ENCODE measurements at places on chromosomes 1 and 21.

GRCh38 chr1:195948123-195948895 is 659.9 kb downstream of the KCNT2 start:
- no peak for DNase-seq

- no peak for DNase-seq
These were observed 241.7 kb downstream of the USH2A start for GRCh38 chr1:216181590-216181989.

GRCh38 chr1:159825564-159825963 is 1.1 kb upstream of the SLAMF8 start:
- DNase-seq, result no peak

DNA sequence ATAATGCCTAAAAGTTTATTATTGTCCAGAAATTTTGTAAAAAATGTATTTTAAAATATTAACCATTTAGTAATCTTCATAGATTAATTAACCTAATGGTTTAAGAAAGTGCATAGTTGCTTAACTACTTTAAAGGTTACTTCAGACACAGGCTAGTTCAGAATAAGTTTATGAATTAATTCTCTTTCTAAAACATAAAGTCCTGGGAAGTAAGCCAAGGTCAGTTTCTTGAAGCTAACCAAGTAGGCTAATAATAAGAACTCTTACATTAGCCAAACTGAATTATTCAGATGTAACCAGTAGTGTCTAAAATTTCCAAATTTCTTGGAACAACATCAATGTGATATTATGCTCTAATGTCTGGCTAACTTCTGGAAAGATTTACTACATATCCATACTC is 790.4 kb downstream of the NCAM2 start:
- no peak for DNase-seq

- DNase-seq, result peak; percentile 22
These were observed 10.6 kb downstream of the ZZZ3 start for GRCh38 chr1:77671836-77672235.

DNA sequence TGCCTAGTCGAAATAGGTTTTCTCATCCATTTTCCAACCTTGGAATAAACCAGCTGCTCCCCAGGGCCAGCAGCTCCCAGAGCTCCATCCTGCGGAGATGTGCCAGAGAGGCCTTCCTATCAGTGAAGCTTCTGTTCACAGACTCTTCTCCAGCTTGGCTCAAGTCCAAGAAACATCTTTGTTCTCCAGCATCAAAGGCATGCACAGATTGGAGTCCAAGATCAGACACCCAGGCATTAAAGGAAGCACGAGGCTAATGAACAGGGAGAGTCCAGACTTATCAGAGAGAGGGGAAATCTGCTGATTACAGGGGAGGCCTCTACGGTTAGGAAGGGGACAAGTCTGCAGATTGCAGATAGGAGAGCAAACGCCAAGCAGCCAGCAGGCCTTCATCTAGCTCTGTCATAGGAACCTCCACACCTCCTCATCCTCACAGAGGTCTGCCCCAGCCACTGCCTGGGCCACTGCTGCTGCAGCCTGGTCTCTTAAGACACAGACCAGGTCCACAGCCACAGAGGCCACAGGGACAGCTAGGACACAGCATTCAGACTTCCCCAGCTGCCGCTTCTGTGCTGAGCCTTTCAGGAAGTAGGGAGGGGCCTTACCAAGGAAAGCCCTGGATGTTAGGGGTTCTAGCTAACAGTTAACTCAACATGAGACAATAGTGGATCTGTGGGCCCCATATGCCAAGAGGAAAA is 3.4 kb downstream of the PRR9 start:
- no peak for DNase-seq

GRCh38 chr1:26991310-26992116 is 2.0 kb upstream of the TRNP1 start:
- DNase-seq, result peak; percentile 56

- peak; percentile 46 for DNase-seq
These were observed 83.6 kb downstream of the RUNX1 start for GRCh38 chr21:34965200-34966174.

- no peak for DNase-seq
These were observed 9.5 kb downstream of the ETNK2 start for GRCh38 chr1:204142032-204142974.

DNA sequence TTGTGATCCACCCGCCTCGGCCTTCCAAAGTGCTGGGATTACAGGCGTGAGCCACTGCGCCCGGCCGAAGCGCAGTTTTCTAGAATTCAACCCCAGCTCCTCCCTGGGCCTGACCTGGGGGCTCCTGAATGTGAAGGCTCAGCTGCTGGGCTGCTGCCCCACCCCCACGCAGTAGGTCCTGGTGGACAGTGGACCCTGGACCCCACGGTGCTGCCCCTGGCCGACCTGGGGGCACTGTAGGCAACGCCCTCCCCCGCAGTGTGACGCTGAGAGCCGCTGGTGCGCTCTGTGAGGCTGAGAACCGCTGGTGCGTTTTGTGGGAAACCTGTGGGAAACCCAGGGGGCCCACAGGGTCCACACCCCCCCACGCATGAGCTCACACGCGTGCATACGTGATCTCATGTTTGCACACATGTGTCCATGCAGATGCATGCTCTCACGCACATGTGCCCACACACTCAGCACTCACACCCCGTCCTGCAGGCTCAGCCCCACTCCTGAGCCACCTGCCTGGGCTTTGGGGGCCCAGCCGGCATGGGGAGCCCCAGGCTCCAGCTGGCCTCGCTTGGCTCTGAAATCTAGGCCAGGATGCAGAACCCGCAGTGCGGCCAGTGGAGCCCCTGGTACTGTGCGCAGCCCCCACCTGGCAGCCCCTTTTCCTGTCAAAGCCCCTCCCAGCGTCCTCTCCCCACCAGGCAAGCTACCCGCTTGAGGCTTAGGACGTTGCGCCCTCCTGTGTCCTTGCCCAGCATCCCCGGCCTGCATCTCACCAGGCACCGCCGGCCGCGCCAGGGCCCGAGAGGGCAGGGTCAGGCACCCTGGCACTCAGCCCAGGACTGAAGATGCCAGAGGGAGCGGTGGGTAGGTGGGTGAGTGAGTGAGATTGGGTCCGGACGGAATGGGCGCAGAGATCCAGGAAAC is 67.7 kb downstream of the COL18A1 start:
- no peak for DNase-seq

- peak; percentile 37 for DNase-seq
These were observed 3.8 kb upstream of the B3GALT2 start for GRCh38 chr1:193190096-193190744.

- DNase-seq, result no peak
These were observed 411.7 kb downstream of the BRINP3 start for GRCh38 chr1:190066011-190066410.

- no peak for DNase-seq
These were observed 74.9 kb downstream of the FASLG start for GRCh38 chr1:172733815-172734214.

DNA sequence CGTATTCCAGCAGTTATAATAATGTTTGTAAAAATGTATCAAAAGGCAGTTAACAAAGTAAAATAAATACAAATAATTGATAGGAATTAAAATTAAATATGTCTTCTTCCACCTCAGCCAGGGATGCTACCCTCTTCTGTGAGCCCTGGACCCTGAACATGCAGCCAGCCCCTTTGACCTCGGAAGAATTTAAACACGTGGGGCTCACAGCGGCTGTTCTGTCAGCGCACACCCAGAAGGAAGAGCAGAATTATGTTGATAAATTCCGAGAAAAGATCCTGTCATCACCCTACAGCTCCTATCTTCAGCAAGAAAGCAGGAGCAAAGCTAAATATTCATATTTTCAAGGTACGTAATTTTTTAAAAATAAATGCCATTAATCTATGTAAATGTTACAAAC is 26.5 kb downstream of the UTS2 start:
- no peak for DNase-seq

DNA sequence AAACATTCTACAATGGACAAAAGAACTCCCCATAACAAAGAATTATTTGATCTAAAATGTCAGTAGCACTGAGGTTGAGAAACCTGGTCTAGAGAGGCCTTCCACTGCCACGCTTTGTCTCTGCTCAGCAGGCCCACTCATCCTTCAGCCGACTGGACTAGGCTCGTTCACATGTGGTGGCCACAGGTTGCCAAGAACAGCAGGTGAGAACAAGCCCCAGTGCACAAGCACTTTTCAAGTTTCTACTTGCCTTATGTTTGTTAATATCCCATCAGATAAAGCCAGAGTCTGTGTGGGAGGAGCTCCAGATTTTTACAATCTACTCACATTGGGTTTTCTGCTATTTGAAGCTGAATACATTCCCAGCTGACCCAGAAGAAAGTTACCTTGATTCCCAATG is 9.1 kb upstream of the EFHD2 start:
- no peak for DNase-seq

GRCh38 chr21:36064085-36064460 is 3.7 kb upstream of the SETD4 start:
- DNase-seq, result no peak

DNA sequence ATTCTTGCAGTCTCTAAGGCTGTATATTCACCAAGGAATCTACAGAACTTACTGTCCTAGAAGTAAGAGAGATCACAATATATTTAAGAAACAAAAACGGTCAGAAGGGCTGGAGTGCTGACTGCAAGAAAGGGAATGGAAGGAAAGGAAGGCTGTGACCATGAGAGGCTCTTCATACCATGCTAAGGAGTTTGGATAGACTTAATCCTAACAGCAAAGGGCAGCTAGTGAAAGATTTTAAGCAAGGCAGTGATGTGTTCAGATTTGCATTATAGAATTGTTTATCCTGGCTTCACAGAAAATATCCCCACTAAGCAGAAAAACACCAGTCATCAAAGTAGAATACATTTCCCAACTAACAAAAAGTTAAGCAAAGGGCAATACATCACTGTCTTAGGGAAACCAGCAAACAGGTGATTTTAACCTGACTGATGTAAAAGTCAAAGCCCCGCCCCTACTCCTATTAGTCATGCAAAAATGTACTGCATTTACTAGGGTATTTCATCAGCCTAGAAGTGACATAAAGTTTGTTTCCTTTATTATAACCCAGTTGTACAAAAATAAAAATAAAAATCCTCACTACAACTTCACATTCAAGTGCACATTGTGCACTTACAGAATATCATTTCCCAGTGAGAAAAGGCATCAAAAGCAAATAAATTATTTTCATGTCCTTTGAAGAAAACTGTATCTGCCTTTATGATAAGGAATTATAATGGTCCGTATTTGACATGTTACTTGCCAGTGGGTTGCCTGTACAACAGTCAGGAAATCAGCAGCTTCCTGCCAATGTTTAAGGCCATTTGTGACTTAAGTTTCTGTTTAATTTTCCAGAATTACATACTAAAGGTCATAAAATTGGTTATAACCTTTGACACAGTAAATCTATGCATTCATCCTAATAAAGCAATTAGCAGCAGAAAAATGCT is 17.2 kb downstream of the JAK1 start:
- no peak for DNase-seq

DNA sequence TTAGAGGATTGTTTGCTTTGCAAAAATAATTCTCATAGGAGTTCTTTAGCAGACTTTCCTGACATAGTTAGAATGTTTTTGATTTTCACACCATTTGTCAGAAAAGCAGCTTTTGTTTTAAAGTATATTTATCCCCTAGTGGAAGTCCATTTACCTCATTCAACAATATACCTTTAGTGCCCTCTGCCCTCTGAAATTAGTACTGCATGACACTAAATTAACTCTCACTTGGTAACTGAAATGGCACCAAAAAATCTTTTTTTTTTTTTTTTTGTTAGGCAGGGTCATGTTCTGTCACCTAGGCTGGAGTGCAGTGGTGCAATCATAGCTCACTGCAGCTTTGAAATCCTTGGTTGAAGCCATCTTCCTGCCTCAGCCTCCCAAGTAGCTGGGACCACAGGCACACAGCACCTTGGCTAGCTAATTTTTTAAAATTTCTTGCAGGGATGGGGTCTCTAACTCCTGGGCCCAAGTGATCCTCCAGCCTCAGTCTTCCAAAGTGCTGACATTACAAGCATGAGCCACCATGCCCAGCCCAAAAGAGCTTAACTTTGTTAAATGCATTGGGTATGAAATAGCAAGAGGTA is 13.6 kb downstream of the LRRC42 start:
- peak; percentile 33 for DNase-seq

All from GM03348 (cell line).